ENCODE measurements at places on chromosomes 3 and 15. TPM values are rescaled to one million over a fixed set of nuclear protein-coding genes. Genes with fewer than 3 reads are reported as not detected.

The CCDC39 gene
- not detected for total RNA-seq

The CCR8 gene
- 2.5 TPM for total RNA-seq

The PATL2 gene
- total RNA-seq = 5.4 TPM

The FGF12 gene
- total RNA-seq = not detected

The CFAP91 gene
- total RNA-seq = 0.32 TPM

The PROK2 gene
- total RNA-seq = 0.67 TPM

The SLCO2A1 gene
- not detected for total RNA-seq

The FETUB gene
- not detected for total RNA-seq

The SAMD7 gene
- not detected for total RNA-seq

The BBX gene
- 48.0 TPM for total RNA-seq

The SYNPR gene
- not detected for total RNA-seq

The KNG1 gene
- total RNA-seq = not detected

The CSPG5 gene
- total RNA-seq = 0.52 TPM

The LIPH gene
- not detected for total RNA-seq

The NSMCE3 gene
- 7.6 TPM for total RNA-seq

The TRIM59 gene
- 33.0 TPM for total RNA-seq

The TTC14 gene
- 34.4 TPM for total RNA-seq

The BHLHE40 gene
- total RNA-seq = 265 TPM

The NR2E3 gene
- total RNA-seq = not detected

The RASL12 gene
- not detected for total RNA-seq

The ARRDC4 gene
- total RNA-seq = 0.42 TPM

The STAB1 gene
- total RNA-seq = not detected

The VGLL3 gene
- total RNA-seq = not detected

The DMXL2 gene
- 5.2 TPM for total RNA-seq

The CHRNA3 gene
- total RNA-seq = not detected

The TICRR gene
- total RNA-seq = 18.7 TPM

The B3GALNT1 gene
- total RNA-seq = 3.4 TPM

The PEX5L gene
- total RNA-seq = not detected

The GOLGA8S gene
- not detected for total RNA-seq

The FEZF2 gene
- total RNA-seq = not detected

The PAK6 gene
- 2.3 TPM for total RNA-seq

The C3orf85 gene
- not detected for total RNA-seq

The C3orf70 gene
- not detected for total RNA-seq

The EPHA6 gene
- not detected for total RNA-seq

The PLXND1 gene
- total RNA-seq = 7.7 TPM

The IQCF5 gene
- not detected for total RNA-seq
